Hematopoietic multipotent progenitor cell treated with erythropoietin and hydrocortisone succinate and interleukin-3 and kit ligand, for 15 days (in vitro differentiated cells): ENCODE measurements at places on chromosomes 11 and 22.

DNA sequence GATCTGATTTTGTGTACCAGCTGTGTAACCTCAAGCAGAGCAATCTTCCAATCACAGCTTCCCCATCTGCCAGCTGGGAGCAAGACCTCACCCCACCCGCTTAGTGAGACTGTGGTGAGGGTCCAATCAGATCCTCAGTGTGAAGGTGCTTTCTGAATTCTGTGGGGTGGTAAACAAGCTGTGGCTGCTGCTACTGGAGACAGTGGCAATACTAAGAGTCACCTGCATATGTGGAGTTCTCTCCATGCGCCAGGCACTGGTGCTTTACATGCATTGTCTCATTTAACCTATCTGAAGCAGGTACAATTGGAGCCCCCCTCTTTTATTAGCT, 50.4 kb downstream of the CWC15 start:
- no peak for DNase-seq

- DNase-seq: no peak
Measured at GRCh38 chr11:41051919-41052635, 407.4 kb downstream of the LRRC4C start.

DNA sequence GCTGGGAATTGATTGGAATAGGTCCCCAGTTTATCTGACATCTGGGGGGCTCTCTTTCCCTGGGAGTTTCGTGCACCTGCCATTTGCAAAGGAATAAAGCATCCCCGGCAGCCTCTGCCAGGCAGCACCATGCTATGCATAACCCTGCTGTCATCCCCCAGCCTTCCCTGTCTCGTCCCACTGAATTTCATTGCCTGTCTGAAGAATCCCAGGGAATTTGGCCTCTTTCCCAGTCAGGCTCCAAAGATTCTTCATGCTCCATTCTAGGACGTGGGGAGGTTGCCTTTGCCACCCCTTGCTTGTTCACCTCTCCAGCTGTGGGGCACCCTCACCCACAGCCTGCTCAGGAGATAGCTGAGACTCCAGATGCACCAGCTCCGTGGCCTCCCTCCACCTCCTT, 195.1 kb upstream of the TBCEL start:
- no peak for DNase-seq

DNA sequence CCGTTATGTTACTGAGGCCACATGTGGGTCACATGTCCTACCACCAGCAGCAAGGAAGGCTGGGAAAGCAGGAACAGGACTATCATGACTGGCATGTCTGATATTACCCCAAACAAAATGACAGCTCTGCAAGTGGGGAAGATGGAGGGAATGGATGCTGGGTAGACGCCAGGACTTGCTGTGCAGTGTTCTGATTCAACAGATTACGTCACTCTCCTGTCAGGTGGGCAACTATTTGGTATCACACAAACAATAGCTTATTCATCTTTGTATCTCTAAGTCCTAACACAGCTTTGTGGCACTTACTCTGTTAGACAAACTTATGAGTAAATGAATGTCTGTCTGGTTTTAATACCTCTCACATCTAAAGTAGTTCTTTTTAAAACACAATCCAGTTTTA, 105.2 kb downstream of the SPON1 start:
- no peak for DNase-seq

GRCh38 chr22:37803195-37803638, 4.5 kb upstream of the GCAT start:
- DNase-seq: peak; percentile 82

- DNase-seq: peak; percentile 11
Measured at GRCh38 chr11:56841210-56841810, 92.8 kb upstream of the OR9G4 start.

DNA sequence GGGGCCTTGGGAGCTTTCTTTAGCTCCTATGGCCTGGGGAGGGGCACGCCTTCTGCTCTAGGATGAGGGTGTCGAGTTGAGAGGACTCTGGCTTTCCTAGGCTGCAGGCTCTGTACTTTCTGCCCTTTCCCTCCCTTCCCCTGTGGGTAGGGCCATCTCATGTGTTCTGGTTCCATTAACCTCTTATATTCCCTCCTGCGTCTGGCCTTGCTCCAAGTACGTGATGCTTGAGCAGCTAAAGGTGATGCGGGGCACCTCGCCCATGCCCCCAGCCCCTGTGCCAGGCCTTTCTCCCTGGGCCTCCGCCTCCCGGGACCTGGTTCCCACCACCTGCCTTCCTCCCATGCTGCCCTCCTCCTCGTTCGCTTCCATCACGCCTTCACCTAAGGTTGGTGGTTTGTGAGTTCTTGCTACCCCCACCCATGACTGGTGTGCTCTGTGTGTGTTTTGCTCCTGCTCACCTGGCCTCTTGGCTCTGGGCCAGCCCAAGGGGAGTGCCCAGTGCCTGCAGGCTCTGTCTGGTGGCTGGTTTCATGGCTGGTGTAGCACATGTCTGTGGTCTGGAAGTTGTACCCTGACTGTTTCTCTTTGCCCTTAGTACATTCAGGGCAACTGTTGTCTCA, 34.1 kb downstream of the PHLDB1 start:
- no peak for DNase-seq

DNA sequence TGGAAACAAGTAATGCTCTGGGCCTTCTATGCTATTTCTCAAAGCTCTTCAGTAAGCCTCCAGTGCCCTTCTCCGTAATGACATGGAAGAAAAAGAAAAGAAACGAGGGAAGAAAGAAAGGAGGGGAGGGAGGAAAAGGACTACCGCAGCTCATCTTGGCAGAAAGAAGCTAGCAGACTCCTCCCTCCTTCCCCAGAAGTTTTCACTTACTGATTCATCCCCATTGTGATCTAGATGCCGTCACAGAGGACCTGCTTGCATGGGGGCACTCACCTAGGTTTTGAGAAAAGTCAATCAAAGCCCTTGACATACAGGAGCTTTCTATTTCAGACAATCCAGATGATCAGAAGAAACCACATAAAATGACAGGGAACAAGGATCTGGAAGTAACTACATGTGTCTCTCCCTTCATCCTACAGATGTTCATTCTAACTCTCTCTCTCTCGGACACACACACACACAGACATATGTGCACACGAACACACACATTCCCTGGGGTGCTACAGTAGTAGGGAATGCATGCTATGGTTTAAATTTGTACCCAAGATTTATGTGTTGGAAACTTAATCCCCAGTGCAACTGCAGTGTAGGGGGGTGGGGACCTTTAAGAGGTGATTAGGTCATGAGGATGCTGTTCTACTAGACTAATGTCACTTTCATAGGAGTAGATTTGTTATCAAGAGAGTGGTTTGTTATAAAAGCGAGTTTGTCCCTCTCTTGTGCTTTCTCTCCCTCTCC, 37.6 kb upstream of the RCN1 start:
- DNase-seq: no peak
